ENCODE measurements at places on chromosomes 1 and 21.

- no peak for DNase-seq
These were observed 50.5 kb downstream of the CD2 start for GRCh38 chr1:116804736-116805135.

DNA sequence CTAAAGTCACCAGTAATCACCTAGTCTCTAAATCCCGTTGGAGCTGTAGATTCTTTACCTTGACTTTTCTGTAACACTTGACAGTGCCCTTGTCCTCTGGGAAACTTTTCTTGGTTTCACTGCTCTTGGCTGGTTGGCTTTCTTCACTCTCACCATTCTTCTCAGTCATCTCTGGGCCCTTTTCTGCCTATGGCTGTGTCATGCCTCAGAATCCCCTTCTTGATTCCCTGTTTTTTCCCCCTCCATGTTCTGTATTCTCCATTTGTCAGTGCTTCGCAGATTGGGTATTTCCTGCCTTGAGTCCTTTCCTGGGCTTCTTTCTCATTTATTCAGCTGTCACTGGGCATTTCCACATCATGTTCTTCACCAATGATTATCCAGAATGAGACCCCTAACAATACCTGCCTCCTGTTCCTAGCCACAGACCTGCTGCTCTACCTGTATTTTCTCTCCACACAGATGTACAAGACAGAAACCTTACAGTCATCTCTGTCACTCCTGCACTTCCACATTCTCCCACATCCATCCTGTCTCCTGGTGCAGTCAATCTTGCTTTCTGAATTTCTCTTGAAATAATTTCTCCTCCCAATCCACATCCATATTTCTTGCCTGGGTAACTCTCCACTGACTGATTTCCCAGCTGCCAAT, 14.7 kb downstream of the UCK2 start:
- no peak for DNase-seq

DNA sequence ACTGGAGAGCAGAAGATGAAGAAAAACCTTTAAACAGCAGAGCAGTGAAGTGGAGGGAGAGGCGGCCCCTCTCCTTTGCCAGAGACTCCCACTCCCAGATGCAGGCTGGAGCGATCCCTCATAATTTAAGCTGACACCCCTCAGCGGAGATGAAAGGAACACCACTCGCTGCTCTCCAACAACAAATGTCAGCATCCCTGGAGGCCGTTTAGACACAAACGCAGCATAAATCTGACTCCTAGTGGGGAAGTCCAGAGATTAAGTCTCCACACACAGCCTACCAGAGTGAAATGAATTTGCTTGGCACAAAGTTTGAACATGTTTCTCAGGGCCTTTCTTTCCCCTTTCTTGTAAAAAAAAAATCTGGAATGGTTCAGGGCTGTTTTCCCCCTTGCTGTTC, 137.8 kb downstream of the LMX1A start:
- DNase-seq: no peak

GRCh38 chr1:10890491-10891071, 94.1 kb upstream of the CASZ1 start:
- DNase-seq: no peak

DNA sequence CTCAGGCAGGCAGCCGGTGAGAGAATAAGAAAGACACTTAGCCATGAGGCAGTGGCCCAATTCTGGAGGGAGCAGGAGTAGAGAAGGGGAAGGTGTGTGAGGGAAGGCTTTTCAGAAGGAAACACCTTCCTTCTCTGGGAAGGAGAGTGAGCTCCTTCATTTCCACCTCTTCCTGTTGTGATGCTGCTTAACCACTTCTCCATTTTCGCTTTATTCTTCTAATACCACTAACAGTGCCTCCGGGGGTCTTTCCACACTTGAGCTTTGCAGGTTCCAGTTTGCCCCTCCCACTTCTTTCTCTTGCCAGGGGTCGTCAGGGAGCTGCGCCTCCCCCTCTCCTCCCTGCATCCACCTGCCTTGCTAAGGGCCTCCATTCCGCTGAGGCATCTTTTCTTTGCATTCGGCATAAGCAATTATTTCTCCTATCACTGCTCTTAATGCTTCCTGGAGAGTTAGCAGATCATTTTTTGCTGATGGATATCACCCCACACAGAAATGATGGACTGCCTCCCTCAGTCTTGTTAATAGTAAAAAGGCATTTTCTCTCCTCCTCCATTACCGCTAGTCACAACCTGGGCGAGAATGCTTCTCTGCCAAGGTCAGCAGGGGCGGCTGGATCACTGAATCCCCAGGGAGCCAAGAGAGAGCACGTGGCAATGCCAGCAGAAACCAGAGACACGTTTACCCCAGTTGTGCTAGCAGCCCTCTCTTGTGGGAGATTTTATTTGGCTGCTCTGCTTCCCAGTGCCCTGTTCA, 74.8 kb downstream of the ELAVL4 start:
- no peak for DNase-seq

- DNase-seq: no peak
These were observed 9.5 kb downstream of the SLC45A3 start for GRCh38 chr1:205670611-205671430.

GRCh38 chr1:17877896-17878295, 122.8 kb downstream of the ACTL8 start:
- no peak for DNase-seq

GRCh38 chr1:119866451-119866850, 29.9 kb downstream of the ADAM30 start:
- no peak for DNase-seq

- no peak for DNase-seq
These were observed 42.1 kb downstream of the TMCO4 start for GRCh38 chr1:19757641-19758040.

DNA sequence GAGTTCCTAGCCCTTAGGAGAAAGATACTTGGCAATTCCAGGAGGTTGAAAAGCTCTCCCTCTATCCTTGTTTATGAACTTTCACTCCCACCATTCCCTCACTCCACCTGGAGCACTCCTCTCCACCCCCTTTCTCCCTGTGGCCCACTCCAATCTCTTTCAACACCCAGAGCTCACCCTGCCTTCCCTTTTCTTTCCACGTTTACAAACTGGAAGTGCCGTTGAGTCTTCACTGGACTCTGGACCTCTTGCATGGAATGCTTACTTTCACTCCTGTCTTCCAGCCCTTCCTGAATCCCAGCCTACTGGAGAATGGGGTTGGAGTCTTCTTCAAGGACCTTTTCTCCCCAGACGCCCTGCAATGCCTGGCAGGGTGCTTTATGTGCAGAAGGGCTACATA, 198.5 kb downstream of the RHOU start:
- no peak for DNase-seq

- peak; percentile 2 for DNase-seq
These were observed 234.1 kb downstream of the NCAM2 start for GRCh38 chr21:21232320-21232719.

- DNase-seq: no peak
These were observed 52.7 kb upstream of the PLA2G4A start for GRCh38 chr1:186775881-186776560.

DNA sequence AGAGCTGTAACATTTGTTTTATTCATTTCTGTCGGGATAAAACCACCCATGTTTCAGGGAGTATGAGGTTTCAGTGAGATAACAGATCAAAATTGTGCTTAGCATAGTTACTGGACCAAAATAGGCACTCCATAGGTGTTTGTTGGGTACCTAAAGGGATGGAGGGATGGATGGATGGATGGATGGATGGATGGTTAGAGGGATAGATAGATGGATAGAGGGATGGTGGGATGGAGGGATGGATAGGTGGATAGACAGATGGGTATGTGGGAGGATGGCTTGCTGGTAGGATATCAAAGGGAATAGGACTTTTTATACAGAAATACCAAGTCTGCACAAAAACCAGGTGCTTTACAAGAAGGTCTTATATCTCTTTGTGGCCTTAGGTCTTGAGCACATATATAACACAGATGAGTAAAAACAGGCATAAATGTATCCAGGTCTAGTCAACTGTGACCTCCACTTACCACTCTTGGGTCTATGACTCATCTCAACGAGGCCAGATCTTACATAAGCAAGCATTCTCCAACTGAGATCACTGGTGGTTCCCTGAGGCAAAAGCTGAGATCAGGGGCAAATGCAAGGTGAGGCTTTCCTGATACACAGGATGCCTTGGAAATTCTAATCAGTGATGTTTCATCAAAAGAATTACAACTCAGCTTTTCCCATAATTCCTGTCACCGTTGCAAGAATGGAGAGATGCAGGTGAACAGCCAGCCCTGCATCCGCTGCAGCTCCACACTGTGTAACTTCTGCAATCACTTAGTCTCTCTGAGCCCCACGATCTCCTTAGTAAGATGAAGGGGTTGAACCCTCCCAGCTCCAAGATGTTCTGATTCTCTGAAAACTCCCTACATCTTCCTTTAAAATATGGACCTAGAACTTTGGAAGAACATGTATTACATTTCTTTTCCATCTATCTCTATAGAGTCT, 32.0 kb downstream of the PTAFR start:
- DNase-seq: peak; percentile 60

DNA sequence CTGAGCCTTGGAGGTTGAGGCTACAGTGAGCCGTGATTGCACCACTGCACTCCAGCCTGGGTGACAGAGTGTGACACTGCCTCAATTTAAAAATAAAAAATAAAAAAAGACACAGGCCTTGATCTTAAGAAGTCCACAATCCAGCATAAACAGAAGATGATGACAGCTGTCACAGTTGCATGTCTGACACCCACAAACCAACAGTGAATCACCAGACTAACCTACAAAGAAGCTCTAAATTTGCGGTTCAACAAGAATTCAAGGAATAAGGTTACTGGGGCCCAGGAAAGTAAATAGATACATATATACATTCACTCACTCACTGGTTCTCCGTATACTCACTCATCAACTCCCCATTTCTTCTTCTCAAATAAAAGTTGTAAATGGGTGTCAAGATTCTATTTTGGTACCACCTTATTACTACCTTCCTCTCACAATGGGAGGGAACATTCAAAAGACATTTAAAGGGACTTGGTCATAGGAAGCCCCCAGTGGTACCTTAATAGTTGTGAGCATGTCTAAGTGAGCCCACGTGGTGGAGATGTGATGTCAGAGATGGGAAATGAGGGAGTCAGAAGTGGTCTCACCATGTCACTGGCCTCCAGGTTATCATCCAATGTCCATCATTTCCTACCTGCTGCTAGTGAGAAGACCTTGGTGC, 66.9 kb upstream of the PRDX6 start:
- DNase-seq: peak; percentile 59

DNA sequence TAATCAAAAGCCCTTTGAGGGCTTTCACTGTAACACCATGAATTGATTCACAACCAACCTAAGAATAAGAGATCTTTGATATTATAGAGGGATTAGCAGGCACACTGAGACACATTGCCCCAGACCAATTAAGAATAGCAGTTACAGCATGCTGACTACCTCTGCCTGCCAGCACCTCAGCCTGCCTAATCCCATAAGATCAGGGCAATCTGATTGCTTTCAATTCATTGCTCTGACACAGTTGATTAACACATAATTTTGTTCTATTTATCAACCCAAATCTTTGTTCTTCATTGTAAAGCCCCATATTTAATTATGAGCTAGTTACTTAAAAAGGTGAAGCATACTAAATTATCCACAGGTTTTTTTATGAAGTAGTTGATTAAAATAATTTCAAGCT, 548.8 kb upstream of the ZP4 start:
- no peak for DNase-seq

DNA sequence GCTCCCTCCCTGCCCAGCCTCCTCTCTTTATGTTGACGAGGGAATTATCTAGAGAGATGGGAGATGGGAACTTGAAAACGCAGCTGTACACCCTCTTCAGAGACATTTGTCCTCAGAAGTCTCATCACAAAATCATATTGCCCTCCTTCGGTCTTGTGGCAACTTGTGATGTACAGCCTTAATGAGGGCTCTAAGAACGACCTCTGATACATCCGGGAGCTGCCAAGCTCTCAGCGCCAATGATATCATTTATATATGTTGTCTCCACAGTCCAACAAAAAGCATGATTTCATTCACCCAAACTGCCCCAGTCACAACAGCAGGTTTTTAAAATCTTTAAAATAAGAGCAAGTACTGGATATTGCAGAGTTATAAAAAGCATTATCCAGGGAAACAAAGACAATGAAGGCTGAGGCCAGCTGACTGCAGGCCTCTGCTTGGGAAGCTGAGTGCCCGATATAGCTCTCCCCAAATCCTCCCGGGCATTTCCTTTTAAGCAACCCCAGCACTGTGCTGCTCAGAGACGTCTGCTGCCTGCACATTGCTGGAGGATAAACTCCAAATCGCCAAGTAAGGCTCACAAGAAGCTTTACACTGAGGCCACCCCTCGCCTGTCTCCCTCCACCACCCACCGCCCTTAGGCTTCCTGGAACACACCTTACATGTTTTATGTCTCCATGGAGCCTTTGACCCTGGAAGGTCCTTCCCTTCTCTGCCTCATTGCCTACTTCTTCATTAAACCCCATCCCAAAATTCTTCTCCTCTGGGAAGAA, 236.1 kb downstream of the C1orf94 start:
- DNase-seq: no peak

GRCh38 chr21:44907966-44908895, 12.5 kb downstream of the ITGB2 start:
- peak; percentile 88 for DNase-seq

DNA sequence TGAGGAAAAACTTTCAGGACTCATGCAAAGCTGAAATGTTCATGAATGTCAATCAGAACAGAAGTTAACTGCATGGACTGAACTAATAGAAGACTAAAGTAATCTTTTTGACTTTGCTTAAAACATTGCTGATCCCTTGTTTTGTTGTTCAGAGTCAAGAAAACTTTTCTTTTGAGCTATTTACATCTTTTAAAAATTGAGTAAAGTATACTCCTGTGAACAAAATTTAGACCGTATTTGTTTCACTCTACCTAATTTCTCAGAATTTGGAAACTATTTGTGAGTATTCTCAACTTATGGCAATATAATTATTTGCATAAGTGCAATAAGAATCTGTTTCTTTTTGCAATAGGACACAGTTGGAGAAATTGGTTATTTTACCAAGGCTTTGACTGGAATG, 41.1 kb downstream of the INPP5B start:
- DNase-seq: no peak

- no peak for DNase-seq
These were observed 10.2 kb downstream of the PRCC start for GRCh38 chr1:156777573-156777972.

GRCh38 chr1:2208309-2209239, 14.0 kb upstream of the FAAP20 start:
- DNase-seq: no peak

GRCh38 chr1:28112388-28113241, 24.2 kb upstream of the EYA3 start:
- DNase-seq: peak; percentile 96

- no peak for DNase-seq
These were observed 63.7 kb downstream of the EDARADD start for GRCh38 chr1:236457775-236458174.

GRCh38 chr1:225835856-225836255, 25.9 kb downstream of the EPHX1 start:
- DNase-seq: no peak

DNA sequence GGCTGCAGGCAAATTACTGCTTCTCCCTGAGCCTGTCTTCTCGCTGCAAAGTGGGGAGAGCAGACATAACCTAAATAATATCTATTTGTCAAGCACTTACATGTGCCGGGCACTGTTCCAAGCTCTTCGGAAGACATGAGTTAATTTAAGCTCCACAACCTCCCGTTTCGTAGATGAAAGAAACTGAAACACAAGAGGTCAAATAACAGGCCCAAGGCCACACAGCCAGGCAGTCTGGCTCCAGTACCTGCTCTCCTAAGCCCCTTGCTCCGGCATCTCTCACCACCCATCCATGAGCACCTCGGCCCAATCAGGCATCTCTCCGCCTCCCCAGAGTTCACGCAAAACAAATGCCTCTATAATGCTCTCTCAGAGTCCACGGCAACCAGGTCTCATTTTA, 65.4 kb downstream of the TAS1R2 start:
- DNase-seq: no peak

- peak; percentile 22 for DNase-seq
These were observed 43.3 kb downstream of the IARS2 start for GRCh38 chr1:220137019-220137786.

GRCh38 chr1:71828431-71829012, 453.8 kb downstream of the NEGR1 start:
- no peak for DNase-seq

Data from suppressor macrophage (primary cell).